Left hindlimb (tissue), 1 donor: ENCODE measurements at places on chromosomes 2 and 18.

GRCh38 chr2:26460613-26461031 lies 17.3 kb downstream of the OTOF start:
- DNase-seq, result no peak

GRCh38 chr2:92073036-92073814 lies 2798.0 kb upstream of the TEKT4 start:
- DNase-seq, result peak; percentile 15

DNA sequence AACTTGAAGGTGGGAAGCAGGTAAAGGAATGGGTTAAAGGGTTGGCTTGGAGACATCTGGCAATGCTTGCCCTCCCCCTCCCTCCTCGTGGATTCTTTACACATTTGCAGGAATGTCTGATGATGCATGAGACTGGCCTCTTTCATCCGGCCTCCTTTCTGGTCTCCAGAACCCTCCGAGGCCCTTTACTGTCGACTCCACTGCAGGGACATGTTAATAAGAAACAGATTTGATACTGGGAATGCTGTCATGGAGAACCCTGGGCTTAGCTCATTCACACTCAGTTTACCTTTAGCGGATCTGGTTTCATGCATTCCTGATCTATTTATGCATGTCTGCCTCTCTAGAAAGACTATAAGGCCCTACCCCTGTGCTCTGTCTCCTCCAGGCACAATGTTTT lies 238.7 kb downstream of the TGIF1 start:
- DNase-seq, result peak; percentile 50

- DNase-seq, result no peak
Measured at GRCh38 chr18:46332921-46333341, 228.7 kb downstream of the HAUS1 start.

GRCh38 chr18:989425-989824 lies 84.8 kb downstream of the ADCYAP1 start:
- DNase-seq, result no peak

GRCh38 chr2:76748581-76749296 lies 773.4 kb downstream of the LRRTM4 start:
- no peak for DNase-seq

- no peak for DNase-seq
Measured at GRCh38 chr2:75182606-75183005, 16.7 kb downstream of the TACR1 start.

DNA sequence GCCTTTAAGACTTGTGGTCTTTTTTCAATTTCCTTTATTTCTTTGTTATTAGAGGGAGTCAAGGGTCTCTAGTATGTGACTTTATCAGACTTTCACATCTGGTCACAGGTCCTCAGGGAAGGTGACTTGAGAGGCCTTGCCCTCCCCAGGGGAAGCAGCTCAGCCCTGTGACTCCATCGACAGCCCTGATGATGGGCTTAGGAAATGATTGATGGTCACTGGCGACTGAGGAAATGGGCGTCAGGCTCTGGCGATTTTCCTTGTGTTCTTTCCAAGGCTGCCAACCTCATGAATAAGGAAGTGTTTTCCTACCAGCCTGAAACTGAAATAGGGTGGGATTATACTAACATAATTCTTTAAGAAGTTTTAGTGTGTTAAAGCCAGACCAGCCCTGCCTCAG lies 21.1 kb downstream of the SERPINE2 start:
- no peak for DNase-seq

- DNase-seq, result no peak
Measured at GRCh38 chr2:129673234-129673633, 306.2 kb upstream of the RAB6C start.

GRCh38 chr2:163401481-163401880 lies 334.3 kb downstream of the FIGN start:
- DNase-seq, result no peak

DNA sequence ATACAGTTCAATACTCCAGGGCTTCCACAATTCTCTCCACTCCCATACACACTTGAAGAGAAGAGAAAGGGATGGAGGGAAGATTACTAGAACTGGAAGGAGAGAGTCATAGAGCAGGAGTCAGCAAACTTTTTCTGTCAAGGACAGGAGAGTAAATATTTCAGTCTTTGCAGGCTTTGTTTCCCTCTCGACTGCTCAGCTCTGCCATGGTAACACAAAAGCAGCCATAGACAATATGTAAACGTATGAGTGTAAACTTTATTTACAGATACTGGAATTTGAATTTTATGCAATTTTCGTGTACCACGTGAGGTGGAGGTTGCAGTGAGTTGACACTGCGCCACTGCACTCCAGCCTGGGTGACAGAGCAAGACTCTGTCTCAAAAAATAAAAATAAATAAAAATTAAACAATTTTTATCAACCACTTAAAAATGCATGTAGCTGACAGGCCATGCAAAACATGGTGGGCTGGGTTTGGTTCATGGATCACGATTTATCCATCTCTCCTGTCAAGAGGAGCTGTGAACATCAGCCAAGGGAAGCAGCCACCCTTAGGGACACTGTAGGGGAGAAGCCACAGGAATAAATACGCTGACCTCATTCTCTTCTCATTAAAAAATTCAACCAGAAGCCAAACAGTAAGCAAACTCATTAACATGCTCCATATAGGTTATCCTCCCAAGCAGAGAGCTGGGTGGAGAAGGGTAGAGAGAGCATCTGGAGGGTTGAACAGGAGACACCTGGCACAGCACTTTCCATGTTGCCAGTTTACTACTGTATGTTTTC lies 266.4 kb upstream of the FN1 start:
- DNase-seq, result no peak

- DNase-seq, result no peak
Measured at GRCh38 chr2:54671875-54672589, 51.4 kb upstream of the EML6 start.

GRCh38 chr2:190879474-190880377 lies 895 bp upstream of the GLS start:
- DNase-seq, result no peak

- DNase-seq, result no peak
Measured at GRCh38 chr2:100747996-100748615, 71.8 kb upstream of the NPAS2 start.

DNA sequence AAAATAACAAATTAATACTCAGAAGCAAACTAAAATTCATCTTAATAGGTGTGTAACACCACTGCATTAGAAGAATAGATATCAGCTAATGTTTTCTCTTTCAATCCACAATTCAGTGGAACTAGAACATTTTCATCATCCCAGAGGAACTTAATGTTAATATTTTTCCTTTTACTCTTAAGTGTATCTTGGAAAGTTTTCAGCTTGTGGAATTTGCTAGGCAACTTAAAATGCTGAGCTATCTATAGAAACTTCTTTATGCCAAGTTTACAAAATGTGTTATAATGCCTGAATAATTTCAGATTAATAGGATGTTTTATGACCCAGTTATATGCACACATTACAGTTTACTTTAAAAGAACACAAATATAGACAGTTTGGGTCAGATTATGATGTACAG lies 86.6 kb upstream of the FAM237A start:
- no peak for DNase-seq

- DNase-seq, result no peak
Measured at GRCh38 chr2:111994042-111994441, 61.0 kb upstream of the TMEM87B start.

- peak; percentile 38 for DNase-seq
Measured at GRCh38 chr18:5057386-5058348, 139.4 kb downstream of the AKAIN1 start.

- no peak for DNase-seq
Measured at GRCh38 chr2:112168422-112169124, 30.4 kb downstream of the FBLN7 start.

GRCh38 chr2:183037553-183038340 lies 510 bp downstream of the NCKAP1 start:
- DNase-seq, result peak; percentile 55

- DNase-seq, result no peak
Measured at GRCh38 chr2:15223887-15224286, 337.2 kb downstream of the NBAS start.

GRCh38 chr2:132645722-132646539 lies 24.1 kb downstream of the LYPD1 start:
- DNase-seq, result no peak

DNA sequence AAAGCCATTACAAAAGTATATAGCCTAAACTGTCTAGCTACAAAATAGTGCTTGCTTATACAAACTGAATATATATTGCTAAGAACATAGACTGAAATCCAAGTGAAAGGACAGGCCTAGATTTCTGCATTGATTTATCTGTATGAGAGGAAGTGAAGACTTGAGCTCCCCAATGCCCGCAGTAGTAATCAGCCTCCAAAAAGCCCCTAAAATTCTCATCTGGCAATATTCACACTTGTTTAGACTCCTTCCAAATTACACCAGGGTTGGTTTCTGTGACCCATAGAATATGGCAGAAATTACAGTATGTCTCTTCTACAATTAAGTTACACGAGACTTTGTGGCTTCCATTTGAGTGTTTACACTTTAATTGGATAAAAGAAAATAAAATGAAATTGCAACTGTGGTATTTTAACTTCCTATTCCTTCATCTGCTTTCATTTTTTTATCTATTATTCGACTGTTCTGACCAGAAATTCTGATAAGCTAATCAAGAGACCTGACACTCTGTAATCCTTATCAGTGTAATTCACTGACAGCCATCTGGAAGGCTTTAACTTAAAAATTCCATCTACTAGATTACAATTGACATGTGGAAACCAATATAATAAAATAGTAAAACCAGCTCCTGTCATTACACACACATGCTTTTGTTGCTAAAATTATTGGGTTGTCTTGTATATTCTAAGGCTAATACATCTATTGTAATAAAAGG lies 21.1 kb downstream of the ABCB11 start:
- no peak for DNase-seq
